Stimulated activated CD4-positive, alpha-beta T cell treated with anti-CD3 and anti-CD28 coated beads, Interleukin-4, amount 100 ng/mL, for 24 hours (primary cell): ENCODE measurements at places on chromosomes 3 and 15.

- no peak for DNase-seq
These were observed 217.7 kb downstream of the MEIS2 start for GRCh38 chr15:36882487-36883131.

DNA sequence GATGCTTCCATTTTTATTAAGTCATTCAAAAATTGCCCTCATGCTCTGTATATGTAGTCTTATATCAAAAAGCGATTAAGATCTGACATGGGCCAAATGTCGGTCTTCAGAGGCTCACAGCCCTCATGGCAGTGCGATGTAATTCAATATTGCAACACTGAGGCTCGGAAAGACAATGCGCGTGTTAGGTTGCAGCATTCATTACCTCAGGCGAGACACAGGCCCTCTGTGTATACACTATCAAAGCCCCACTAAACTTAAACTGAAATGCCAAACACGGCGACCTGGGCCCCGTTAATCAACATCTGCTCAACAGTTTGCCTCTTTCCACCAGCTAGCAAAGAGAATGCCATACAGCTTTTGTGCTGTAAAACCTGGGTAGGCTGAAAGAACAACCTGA, 413.4 kb downstream of the ERC2 start:
- no peak for DNase-seq

GRCh38 chr3:196502775-196503195, 783 bp downstream of the RNF168 start:
- DNase-seq: peak; percentile 67

DNA sequence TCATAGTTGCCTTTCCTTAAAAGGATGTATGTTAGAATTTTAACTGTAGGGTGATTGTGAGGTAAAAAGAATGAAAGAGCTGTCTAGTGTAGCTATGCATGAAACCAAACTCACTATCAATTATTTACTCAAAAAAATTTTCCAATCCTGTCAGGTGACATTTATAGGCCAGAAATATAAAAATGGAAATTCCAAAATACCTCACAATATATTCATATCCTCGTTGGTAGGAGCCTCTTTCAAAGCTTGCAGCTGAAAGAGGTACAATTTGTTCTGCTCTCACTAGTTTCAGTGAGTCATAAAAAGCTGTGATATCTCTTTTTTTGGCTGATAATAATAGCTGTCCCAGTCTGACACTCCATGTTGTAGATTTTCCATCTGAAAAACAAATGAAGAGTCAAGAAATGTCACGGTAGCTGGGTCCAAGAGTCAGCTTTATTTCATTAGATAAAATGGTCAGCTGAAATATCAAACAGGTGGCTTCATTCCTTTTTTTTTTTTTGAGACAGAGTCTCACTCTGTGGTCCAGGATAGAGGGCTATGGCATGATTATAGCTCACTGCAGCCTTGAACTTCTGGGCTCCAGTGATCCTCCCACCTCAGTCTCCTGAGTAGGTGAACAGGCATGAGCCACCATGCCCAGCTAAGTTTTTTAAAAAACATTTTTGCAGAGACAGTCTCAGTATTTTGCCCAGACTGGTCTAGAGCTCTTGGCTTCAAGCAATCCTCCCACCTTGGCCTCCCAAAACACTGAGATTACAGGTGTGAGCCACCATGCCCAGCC, 50.8 kb upstream of the XRN1 start:
- no peak for DNase-seq

- DNase-seq: peak; percentile 85
These were observed 3.7 kb upstream of the MYL3 start for GRCh38 chr3:46866720-46867549.

DNA sequence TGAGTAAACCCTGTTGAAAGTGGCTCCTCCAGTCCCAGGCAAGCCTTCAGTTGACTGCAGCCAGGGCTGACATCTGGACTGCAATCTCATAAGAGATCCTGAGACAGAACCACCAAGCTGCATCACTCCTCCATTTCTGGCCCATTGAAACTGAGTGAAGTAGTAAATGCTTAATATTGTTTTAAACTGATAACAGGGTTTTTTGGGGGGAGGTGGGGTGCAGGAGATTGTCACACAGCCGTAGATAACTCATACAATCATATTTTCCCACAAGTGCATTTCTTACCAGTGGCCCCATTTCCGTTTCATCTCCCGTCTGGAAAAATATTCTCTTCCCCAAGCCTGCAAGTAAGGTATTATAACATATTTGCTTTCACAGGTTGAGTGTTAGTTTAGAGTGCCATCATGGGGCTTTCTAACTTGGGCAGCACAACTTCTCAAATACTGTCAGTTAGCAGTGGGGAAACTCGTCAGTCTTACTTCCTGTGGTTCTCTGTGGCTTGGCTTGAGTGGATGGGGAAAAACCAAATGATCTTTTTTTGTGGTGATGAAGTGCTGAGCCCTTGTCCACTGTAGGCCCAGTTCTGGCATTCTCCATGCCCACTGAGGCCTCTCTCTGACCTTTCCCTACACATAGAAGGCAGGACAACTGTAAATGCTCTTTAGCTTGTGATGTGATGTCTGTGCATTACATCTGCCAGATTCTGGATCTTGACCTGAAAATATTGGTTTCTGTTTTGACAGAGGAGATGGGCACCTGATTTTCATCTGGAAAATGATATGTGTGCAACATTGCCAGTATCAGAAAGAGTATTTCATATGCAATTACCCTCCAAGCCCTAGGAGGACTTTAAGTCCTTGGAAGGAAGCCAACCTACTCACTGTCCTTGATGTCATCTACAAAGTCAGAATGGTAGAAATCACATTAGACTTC, 90.1 kb upstream of the BHLHE40 start:
- DNase-seq: no peak

- no peak for DNase-seq
These were observed 265.0 kb downstream of the ZPLD1 start for GRCh38 chr3:102699819-102700140.

DNA sequence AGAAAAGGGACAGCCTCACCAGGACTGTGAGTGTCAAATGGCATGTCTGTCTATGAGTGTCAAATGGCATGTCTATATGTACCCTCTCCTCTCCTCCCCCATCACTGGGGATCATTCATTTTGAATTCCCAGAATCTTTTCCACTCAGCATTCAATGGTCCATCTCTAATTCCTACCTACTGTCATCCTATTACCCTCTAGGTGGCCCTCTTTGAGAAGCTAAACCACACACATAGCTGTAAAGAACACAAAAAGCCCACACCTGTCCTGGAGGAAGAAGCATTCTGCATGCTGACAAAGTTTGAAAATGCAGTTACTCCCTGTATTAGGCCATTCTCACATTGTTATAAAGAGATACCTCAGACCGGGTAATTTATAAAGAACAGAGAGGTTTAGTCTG, 46.2 kb upstream of the PYDC2 start:
- DNase-seq: no peak

GRCh38 chr3:11423868-11424267, 151.7 kb downstream of the ATG7 start:
- no peak for DNase-seq
